Ecto neural progenitor cell (in vitro differentiated cells): ENCODE measurements at places on chromosomes 13 and 19.
A peak's percentile ranks its signal among the peaks of the same experiment; 100 is the strongest.

GRCh38 chr19:48353677-48354076 lies 10.1 kb downstream of the TMEM143 start:
- DNase-seq: no peak

GRCh38 chr13:23377579-23377978 lies 55.9 kb downstream of the SACS start:
- no peak for DNase-seq

GRCh38 chr13:34853161-34853560 lies 88.9 kb upstream of the NBEA start:
- DNase-seq: no peak

DNA sequence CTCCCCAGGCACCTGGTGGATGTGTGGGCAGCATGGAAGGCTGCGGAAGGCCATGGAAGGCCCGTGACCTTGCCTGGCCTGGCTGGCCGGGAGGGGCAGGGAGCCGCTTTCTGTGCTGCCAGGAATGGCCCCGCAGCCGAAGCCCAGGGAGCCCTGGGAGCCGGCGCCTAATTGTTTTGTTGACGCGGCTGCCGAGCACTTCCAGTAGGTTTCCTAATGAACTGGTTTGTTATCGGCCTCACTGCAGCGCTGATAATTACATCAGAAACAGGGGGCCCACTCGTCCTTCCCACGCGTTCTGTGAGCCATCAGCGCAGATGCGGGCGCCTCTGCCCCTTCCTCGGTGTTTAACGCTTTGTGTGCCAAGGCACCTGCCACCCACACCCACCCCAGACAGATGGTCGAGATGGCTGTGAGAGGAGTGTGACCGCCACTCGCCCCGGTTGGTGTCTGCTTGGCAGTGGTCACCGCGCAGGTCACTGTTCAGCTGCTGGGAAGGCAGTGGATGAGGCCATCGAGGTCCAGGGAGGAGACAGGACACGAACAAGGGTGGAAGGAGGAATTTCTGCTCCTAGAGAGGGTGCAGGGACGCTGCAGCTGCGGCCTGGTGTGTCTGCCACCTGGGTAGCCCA lies 124.5 kb downstream of the KDM4B start:
- DNase-seq: no peak

- no peak for DNase-seq
Measured at GRCh38 chr19:33676999-33677665, 55.4 kb downstream of the CHST8 start.

- no peak for DNase-seq
Measured at GRCh38 chr13:45240143-45240542, 39.3 kb upstream of the KCTD4 start.

DNA sequence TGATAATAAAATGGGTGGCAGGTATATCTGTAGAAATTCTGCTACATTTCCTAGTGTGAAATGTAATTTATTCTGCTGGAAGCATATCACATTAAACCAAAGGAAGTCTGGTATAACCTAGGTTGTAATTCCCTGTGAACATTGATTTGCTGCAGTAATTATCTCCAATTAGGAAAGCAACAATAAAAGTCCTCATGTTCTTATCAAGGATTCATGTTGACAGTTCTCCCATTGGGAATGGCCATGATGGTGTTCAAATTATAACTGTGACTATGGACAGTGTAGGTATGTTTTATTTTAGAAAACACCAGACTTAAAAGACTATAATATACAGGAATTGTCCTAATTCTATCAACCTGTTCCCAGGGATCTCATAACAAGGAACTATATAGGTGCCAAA lies 513.5 kb upstream of the MIR17HG start:
- DNase-seq: no peak

DNA sequence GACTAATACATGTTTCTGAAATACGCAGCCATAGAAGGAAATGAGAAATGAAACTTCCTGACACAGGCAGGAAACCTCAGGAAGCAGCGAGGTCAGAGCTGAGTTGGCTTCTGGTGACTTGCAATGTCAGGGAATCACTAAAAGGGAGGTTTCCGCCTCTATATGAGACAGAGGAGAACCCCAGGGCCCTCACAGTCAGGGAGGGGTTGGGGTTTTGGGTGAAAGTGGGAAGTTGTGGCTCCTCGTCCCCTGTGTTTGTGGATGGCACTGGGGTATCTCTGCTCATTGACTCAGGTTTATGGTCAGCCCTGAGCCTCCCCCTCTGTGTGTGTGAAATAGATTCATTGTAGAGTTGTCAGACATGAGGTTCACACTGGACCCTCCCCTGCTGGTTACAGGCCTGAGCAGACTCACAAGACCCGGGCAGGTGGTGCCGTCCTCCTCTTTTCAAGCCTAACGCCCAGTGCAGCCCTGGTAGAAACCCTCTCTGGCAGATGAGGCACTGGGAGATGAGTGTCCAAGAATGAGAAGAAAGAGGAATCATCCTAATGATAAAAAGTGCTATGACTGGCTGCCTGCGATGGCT lies 5.5 kb upstream of the LILRA6 start:
- DNase-seq: no peak

GRCh38 chr13:26950546-26950945 lies 190.0 kb upstream of the GPR12 start:
- no peak for DNase-seq

DNA sequence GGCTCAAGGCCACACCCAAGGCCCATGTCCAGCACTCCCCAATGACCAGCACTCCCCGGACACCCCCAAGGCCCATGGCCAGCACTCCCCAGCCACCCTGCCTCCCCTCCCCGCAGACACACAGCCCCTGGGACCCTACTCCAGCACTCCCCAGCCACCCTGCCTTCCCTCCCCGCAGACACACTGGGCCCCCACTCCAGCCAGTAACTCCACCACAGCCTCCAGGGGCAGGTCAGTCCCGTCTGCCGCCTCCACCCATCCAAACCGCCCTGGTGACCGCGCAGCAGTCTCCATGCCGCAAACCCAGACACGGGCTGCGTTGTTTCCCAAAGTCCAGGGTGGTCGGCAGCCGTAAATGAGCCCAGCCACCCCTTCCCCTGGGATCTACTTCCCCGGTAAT lies 70.7 kb downstream of the SPACA7 start:
- DNase-seq: peak; percentile 44

- DNase-seq: no peak
Measured at GRCh38 chr13:34151885-34152284, 333.9 kb downstream of the RFC3 start.

DNA sequence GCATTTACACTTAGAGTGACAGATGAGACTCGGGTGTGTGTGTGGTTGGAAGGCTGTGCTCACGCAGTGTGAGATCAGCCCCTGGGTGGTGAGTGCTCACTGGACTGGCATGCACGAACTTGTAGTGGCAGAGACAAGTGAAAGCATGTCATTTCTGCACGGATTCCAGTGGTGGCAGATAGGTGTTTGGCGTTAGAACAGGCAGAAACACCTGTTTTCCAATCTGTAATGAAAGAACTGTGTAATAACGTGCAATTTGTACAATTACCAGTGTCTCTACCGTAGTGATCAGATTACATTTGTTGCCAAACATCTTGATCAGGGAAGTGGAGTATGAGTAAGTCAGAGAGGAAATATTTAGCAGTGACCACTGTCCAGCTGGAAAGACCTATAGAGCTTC lies 8.2 kb downstream of the LAMP1 start:
- no peak for DNase-seq

DNA sequence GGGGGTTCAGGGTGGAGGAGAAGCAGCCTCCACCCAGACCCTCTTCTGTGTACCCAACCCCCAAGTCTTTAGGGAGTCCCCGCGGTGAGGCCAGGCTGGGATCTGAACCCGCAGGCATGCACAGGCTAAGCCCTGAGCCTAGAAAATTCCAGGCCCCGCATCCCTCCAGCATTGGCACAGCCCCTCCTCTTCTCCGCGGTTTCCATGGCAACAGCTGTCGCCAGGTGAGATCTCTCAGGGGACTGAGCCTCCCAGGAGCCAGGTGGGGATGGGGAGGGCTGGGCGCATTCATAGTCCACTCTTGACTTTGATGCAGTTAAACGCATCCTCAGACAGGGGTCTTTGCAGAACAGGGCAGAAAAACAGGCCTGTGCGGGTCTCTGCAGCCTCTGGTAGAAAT lies 48.3 kb upstream of the USP29 start:
- no peak for DNase-seq

DNA sequence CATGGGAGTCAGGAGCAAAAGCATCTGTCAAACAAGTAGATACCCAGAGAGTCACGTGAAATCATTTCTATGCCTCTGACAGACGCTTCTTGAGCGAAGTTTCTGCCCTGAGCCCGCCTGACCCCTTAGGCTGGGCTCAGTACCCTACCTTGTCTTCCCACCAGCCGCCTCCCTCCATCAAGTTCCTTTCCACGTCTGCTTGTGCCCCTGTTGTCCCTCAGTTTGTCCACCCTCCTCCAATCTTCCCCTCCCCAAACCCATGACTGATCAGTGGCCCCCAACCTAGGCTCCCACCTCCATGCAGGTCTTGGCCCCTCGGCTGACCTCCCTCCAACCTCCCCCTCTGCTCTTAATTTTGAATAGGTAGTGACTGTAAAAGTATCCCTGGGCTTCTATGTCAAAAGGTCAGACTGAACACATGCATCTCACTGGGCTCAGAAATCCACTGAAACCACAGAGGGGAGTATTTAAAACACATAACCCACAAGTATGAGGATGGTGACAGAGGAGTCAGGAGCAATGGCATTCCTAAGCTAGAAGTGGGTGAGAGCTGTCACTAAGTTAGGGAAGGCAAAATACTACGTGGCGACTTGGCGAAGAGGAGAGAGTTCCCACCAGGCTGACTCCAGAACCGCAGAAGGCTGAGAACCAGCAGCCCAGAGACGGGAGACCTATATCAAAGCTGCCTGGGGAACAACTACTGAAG lies 1.7 kb upstream of the ZNF446 start:
- no peak for DNase-seq

DNA sequence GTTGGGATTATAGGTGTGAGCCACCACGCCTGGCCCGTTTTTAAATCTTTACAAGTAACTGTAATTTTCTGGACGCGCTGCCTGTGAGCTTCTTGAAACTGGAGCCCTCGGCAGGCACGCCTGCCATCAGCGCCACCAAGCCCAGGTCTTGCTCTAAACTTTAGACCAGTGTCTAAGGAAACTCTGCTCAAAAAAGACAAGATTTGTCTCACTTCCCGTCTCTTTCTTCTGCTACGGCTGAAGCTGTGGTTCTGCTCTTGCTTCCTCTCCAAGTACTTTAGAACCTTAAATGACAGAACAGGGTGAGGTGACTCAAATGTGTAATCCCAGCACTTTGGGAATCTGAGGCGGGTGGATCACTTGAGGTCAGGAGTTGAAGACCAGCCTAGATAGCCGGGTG lies 24.9 kb downstream of the RCN3 start:
- no peak for DNase-seq

DNA sequence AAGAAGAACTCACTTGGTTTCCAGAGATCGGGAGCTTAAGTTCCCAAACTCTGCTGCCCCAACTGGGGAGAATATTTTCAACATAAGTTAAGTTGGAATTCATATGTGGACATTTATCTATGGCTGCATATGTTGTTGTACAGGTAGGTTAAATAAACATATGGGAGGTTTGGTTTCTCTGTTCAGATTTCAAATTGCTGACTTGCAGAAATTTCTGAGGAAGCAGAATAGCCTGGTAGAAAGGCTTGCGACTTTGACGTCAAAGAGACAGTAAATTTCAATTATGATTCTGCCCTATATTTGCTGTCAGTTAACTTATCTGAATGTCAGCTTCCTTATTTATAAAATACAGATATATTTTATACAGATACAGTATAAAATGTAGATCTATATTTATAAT lies 40.0 kb upstream of the TPP2 start:
- no peak for DNase-seq

GRCh38 chr13:28953714-28954418 lies 133.7 kb downstream of the MTUS2 start:
- no peak for DNase-seq

DNA sequence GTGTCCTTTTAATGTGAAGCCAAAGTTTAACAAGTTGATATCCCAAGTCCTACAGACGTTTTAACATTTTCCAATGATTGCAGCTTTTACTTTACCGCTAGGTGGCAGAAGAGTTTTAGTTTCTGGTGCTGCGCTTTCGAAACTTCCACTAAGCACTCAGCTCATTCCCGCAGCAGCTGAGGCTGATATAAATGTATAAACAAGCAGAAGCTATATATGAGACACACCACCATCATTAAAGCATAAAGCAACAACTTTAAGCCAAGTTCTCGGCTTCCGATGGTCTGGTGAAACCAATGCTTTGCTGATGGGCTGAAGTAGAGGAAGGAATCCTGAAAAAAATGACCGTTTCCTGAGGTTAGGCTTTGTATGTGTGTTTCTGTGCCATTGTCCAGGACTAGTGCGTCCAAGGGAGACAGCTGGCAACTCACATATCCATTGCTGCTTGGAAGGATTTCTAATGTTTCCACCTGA lies 753.9 kb downstream of the OLFM4 start:
- peak; percentile 52 for DNase-seq

DNA sequence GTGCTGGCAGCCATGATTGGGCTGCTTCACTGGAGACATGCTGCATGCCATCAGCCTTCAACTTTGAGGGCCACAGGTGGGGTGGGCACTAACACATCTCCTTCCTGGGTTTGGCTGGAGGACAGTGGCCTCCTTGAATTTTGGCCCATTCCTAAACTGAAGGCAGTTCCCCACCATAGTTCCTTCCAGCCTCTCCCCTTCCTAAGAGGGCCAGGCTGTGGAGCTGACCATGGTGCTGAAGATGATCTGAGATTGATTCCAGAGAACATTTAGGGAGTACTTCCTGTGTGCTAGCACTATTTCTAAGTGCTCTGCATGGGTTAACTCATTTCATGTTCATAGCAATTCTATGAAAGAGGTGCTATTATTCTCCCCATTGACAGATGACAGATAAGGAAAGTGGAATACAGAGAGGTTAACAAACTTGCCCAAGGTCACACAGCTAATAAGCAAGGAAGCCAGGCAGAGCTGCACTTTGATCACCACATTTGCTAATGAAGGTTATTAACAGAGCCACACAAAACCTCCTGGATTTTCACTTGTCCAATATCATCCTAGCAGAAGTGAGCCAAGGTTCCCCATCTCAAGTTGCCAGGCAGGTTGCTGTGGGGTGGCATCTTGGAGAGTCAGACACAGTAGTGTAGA lies 175.3 kb downstream of the ZIC5 start:
- peak; percentile 75 for DNase-seq

- no peak for DNase-seq
Measured at GRCh38 chr13:27367570-27367969, 56.8 kb upstream of the GTF3A start.

- DNase-seq: peak; percentile 57
Measured at GRCh38 chr13:27926644-27927434, 7.0 kb downstream of the PDX1 start.

GRCh38 chr13:104114101-104114500 lies 1047.9 kb upstream of the SLC10A2 start:
- no peak for DNase-seq

- no peak for DNase-seq
Measured at GRCh38 chr19:17831419-17831888, 10.1 kb upstream of the INSL3 start.
